ENCODE measurements at places on chromosomes 6 and 20.

DNA sequence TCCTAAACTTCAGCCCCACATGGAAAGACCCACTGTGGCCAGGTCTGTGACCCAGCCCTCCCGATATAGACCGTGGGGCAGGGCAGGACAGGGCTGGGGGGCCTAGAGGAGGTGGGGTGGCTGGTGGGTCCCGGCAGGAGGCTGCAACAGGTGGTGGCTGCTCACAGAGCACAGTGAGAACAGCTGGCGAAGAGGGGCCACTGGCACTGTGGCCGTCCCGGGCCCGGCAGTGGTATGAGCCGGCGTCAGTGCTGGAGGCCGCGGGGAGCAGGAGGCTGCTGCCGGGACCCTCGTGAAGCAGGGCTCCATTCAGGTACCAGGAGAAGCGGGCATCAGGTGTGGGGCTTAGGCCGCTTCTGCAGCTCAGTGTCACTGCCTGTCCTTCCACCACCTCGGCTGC, 13.4 kb downstream of the SIGLEC1 start:
- DNase-seq, result no peak

DNA sequence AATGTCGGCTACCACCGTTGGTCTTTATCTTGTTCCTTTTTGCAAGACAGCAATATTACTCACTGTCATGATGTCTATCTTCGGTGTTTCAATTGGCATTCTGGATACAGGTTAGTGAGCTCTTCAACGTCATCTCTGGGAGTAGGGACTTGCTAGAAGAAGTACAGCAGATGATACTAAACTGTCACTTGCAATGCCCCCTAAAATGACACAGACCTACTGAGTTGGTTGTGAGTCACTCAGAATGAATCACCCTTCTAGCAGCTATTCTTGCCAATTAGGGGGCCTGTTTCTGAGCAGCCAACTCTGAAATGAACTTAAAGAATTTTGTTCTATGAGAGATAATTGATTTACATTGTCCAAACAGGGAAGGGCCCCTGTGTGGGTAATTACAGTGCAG, 176.5 kb downstream of the SLC16A10 start:
- no peak for DNase-seq

DNA sequence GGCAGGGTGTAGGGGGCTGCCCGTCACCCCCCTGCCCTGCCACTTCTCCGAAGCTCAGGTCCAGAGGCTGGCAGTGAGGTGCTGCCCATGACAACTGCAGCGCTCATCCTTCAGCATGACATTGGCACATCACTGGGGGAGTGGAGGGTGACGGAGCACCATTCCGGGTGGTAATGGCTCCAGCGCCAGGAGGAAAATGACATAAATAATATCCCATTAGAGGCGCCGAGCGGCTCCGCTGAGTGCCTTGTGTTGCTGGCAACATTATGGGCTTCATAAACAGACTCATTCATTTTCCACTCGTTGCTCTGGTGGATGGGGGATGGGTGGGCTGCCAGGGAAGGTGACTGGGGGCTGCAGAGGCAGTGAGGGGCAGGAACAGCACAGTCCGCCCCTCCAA, 56.9 kb upstream of the CTNNBL1 start:
- no peak for DNase-seq

DNA sequence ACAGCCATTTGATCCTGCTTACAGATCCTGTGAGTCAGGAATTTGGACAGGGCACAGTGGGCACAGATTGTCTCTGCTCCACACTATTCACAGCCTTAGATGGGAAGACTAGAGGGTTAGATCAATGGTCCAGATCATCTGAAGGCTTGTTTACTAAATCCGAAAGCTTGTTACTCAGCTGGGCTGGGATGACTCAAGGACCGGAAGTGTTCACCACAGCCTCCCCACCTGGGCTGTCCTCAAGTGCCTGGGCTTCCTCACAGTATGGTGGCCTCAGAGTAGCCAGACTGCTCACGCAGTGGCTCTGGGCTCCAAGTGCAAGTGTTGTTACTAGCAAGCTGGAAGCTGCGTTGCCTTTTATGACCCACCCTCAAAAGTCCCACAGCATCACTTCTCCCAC, 75.4 kb upstream of the INSM1 start:
- no peak for DNase-seq
